Activated CD4-positive, alpha-beta T cell treated with anti-CD3 and anti-CD28 coated beads, Interleukin-2, amount 50 U/mL, for 24 hours (primary cell): ENCODE measurements at places on chromosomes 6 and 20.
A peak's percentile ranks its signal among the peaks of the same experiment; 100 is the strongest.

DNA sequence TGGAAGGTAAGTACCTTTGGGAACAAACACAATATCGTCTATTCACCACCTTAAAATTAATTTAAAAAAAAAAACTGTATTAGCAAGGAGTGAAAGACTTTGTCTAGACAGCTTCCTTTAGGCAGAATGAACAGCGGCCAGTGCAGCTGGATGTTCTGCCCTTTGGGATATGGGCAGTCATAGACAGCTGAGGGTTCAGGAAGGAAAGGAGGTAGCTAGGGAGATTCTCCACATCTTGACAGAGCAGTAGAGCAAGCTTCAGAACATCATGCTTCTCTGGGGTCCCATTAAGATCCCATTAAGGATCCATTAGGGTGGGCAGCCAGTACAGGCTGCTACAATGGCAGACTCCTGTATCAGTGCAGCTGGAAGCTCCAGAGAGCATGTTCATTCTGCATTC is 46.5 kb upstream of the PLCB4 start:
- DNase-seq = no peak

GRCh38 chr6:145350928-145351327 is 384.4 kb downstream of the EPM2A start:
- no peak for DNase-seq

- no peak for DNase-seq
Observed at GRCh38 chr6:17381424-17382147, 11.8 kb upstream of the CAP2 start.

DNA sequence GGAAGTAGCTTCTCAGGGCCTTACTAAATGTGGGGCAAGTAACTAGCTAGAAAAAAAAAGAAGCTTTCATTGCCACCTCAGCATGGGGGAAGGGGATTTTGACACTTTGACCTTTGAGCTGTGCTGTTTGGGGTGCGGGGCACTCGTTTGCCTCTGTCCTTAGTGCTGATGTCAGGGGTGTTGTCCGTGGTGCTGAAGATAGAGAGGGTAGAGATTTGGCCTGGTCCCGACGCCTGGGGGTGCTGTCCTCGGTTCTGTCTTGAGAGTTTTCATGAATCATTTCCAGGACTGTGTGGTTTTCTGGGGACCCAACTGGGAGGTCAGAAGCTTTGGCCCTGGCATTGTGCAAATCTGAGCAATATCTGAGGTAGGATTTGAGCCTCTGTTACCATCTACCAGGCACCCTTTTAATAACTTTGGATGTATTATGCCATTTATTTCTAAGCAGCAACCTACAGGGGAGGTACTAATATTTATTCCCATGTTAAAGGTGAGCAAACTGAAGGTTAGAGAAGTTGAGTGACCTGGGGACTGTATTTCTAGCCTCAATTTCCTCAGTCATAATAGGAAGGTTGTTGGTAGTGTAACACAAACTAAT is 78.0 kb downstream of the DLGAP4 start:
- DNase-seq = no peak

DNA sequence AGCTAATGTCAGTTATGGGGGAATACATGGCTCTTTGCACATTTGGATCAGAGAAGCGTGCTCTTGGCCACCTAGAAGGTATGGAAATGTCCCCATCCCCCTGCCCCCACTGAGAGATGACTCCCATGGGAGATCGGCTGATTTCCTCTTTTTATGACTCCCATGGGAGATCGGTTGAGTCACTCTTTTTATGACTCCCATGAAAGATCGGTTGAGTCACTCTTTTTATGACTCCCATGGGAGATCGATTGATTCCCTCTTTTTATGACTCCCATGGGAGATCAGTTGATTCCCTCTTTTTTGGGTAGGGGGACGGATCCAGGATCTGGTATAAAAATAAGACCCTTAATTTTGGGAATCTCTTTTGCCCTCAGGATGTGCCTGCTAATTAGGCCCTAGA is 10.3 kb upstream of the TAAR9 start:
- no peak for DNase-seq

- DNase-seq = no peak
Observed at GRCh38 chr6:50974319-50974718, 155.6 kb downstream of the TFAP2B start.

DNA sequence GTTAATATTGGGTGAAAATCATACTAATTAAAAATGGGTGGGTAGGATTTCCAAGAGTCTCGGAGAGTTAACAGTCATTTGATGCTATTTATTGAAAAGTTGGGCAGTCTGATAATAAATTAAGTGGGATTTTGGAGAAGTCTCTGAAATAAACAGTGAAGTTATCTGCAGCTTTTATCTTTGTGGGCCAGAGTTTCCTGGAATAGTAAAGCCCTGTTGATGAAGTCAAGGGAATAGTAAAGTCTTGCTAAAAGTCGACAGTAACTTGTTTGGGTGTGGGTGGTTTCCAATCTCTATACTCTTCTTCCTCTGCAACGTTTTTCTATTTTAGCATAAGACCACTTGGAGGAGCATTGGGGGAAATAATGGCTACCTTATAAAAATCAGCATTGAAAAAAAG is 493.6 kb downstream of the EPM2A start:
- DNase-seq = no peak

- DNase-seq = no peak
Observed at GRCh38 chr20:1038205-1038604, 36.1 kb upstream of the RSPO4 start.

DNA sequence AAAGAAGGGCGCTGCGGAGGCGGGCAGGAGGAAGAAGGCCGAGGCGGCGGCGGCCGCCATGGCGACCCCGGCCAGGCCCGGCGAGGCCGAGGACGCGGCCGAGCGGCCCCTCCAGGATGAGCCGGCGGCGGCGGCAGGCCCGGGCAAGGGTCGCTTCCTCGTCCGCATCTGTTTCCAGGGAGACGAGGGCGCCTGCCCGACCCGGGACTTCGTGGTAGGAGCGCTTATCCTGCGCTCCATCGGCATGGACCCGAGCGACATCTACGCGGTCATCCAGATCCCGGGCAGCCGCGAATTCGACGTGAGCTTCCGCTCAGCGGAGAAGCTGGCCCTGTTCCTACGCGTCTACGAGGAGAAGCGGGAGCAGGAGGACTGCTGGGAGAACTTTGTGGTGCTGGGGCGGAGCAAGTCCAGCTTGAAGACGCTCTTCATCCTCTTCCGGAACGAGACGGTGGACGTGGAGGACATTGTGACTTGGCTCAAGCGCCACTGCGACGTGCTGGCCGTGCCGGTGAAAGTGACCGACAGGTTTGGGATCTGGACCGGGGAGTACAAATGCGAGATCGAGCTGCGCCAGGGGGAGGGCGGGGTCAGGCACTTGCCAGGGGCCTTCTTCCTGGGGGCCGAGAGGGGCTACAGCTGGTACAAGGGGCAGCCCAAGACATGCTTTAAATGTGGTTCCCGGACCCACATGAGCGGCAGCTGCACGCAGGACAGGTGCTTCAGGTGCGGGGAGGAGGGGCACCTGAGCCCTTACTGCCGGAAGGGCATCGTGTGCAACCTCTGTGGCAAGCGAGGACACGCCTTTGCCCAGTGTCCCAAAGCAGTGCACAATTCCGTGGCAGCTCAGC is 780 bp downstream of the ZCCHC3 start:
- peak; percentile 13 for DNase-seq

DNA sequence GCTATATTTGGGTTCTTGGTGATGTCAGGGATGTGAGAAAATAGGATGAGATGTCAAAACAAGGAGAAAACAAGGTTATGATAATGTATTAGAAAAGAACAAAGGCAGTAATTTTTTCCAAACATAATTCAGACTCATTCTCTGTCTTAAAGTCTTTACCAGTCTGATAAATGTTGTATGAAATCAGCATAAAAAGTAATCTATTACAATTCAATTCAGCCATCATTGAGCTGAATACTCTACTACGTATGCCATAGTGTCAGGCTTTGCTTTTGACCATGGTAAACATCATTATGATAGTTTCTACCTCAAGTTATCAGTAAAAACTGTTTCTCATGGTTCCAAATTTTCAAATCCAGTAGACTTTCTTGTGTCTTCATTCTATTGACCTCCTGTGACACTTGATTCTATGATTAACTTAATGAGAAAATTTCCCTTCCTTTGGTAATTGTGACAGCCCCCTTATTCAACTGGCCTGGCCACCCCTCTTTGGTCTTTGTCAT is 75.0 kb downstream of the EPHA7 start:
- no peak for DNase-seq

DNA sequence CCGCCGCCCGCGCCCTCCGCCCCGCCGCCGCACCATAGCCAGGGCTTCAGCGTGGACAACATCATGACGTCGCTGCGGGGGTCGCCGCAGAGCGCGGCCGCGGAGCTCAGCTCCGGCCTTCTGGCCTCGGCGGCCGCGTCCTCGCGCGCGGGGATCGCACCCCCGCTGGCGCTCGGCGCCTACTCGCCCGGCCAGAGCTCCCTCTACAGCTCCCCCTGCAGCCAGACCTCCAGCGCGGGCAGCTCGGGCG is 1.5 kb downstream of the FOXC1 start:
- no peak for DNase-seq

- no peak for DNase-seq
Observed at GRCh38 chr6:158910484-158911440, 89.2 kb downstream of the RSPH3 start.

DNA sequence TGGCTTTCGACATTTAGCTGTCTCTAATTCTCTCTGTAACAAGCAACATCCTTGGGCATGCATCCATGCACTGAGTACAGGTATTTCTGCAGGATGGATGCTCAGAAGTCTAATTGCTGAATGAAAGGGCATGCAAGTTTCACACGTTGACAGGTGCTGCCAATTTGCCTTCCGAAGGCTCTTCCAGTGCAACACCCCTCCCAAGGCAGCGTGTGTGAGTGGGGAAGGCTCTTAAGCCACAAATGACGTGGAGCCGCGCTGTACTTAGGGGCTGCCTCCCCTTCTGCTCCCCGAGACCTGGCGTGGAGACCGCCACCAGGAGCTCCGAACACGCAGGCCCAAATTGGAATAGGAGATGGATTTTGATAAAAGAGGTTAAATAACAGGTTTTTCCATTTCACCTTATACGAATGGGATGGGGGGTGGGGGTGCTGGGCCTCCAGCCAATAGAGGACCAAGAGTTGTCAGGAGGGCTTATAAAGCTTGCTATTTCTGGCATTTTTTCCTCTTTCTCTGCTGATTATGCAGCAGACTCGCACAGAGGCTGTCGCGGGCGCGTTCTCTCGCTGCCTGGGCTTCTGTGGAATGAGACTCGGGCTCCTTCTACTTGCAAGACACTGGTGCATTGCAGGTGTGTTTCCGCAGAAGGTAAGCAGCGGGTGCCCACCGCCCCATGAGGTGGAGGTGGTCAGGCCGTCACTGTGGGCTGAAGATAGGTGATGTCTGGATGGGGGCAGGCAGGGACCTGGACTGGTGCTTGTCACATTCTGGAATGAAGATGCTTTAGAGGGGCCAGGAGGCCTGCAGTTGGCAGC is 30.9 kb downstream of the TOX2 start:
- DNase-seq = no peak

DNA sequence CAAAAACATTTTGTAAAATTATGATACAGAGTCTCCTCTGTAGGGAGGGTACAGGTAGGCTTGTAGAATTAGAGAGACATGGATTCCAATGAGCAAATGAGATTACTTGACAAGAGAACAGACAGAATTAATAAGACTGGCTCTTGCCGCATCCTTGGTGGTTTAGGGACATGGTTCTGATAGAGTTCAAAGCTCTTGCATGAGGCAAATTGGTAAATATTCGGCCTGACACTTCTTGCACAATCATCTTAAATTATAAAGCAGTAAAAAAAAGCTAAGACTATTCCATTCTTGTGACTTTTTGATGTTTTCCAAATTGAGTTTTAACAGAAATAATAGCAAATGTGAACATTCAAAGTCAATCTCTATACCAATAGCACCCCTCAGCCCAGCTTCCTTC is 14.9 kb upstream of the KLHL31 start:
- no peak for DNase-seq

GRCh38 chr6:35258858-35259193 is 709 bp upstream of the ZNF76 start:
- no peak for DNase-seq

DNA sequence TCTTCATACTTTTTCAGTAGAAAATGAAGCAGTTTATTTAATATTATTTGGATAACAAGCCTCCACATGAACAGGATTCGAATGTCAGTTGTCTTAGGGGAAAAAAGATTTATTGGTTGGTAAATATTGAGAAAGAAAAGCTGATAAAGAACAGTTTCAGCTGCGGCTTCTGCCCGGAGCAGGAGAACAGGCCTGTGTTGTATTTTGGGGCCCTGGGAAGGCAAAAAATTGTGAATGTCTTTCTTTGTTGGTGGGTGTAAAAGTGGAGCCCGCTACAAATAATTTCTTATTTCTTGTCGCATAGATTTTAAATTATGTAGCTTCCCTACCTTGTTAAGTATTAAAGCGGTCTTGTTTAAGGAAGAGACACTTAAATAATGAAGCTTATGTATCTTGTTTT is 90.5 kb upstream of the PAX1 start:
- DNase-seq = no peak

- DNase-seq = no peak
Observed at GRCh38 chr6:146286961-146287360, 256.7 kb upstream of the RAB32 start.

GRCh38 chr6:24689964-24690363 is 23.1 kb downstream of the ACOT13 start:
- no peak for DNase-seq

DNA sequence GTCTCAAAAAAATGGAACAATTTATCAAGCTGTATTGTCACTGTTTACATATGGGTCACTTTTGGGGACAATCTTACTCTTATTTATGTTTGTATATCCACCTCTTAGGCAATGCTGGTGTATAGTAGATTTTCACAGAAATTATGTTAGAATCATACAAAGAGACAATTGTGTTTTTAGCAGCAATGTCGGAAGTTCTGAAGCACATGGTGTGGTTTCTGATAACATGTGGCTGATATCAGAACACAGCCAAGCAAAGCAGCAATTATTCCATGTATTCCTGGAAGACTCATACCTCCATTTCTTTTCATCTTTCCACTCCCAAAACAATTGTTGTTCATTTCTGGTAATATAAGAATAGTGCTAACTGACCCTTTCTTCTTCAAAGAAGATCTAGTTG is 17.5 kb upstream of the LOC128125822 start:
- no peak for DNase-seq

- no peak for DNase-seq
Observed at GRCh38 chr6:14888575-14889000, 357.3 kb upstream of the JARID2 start.

- DNase-seq = no peak
Observed at GRCh38 chr6:16412982-16413381, 174.6 kb downstream of the GMPR start.

GRCh38 chr20:24892931-24893330 is 56.1 kb upstream of the CST7 start:
- DNase-seq = no peak

- no peak for DNase-seq
Observed at GRCh38 chr6:159033160-159034049, 11.4 kb downstream of the TAGAP start.

GRCh38 chr6:8462169-8462568 is 26.8 kb upstream of the SLC35B3 start:
- DNase-seq = no peak
